ENCODE measurements at places on chromosomes 7 and 10. TPM values are rescaled to one million over a fixed set of nuclear protein-coding genes. Genes with fewer than 3 reads are reported as not detected.

Gene CAMK2G
- polyA plus RNA-seq: 7.2 TPM

Gene TMEM270
- polyA plus RNA-seq: not detected

Gene CDK1
- polyA plus RNA-seq: 0.46 TPM

Gene PCDH15
- not detected for polyA plus RNA-seq

Gene PPP1R9A
- polyA plus RNA-seq: 2.2 TPM

Gene GPR15LG
- not detected for polyA plus RNA-seq

Gene SEMA3C
- polyA plus RNA-seq: not detected

Gene EGR2
- polyA plus RNA-seq: 2.6 TPM

Gene HOXA6
- 0.39 TPM for polyA plus RNA-seq

Gene HNRNPF
- polyA plus RNA-seq: 242 TPM

Gene LIPN
- polyA plus RNA-seq: 0.31 TPM

Gene CLEC2L
- not detected for polyA plus RNA-seq
